NCI-H2171 treated with DMSO at 0.1 percent for 48 hours (cell line): ENCODE measurements at places on chromosomes 3 and 15.

- DNase-seq = no peak
These were observed 34.3 kb downstream of the U2SURP start for GRCh38 chr3:143035466-143036211.

DNA sequence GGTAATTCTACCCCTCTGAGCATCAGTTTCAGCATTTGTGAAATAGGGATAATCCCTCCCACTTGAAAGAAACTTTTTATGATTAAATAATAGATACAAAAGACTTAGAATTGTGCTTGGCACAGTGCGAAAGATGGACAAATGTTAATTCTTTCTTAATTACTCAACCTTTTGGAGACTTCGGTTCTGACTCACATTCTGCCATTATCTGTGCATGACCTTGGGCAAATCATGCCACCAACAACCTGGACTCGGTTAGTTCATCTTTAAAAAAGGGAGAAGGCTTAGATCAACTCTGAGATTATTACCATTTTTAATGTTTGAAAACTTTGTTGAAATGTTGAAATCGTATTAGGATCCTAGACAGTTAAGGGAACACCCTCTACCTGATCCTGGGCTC is 40.6 kb upstream of the POLR2M start:
- DNase-seq = no peak

- DNase-seq = no peak
These were observed 31.8 kb upstream of the PROK2 start for GRCh38 chr3:71816767-71817156.

DNA sequence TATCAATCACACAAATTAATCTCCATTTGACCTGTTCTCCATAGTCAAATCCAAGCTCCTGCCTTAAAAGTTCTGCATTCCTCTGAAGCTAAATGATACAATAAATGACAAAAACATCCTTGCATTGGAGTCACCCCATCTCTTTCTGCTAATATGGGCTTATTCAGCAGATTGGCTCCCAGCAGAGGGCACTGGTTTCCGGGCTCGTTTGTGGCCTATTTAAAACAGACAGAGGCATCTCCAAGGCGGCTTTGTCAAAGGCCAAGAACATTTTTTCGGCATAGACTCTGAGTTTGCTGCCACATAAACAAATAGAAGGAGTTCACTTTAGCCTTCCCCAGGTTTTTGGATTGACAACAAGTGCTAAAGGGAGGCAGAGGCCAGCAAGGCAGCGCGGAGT is 204.4 kb upstream of the RASGRP1 start:
- DNase-seq = no peak

DNA sequence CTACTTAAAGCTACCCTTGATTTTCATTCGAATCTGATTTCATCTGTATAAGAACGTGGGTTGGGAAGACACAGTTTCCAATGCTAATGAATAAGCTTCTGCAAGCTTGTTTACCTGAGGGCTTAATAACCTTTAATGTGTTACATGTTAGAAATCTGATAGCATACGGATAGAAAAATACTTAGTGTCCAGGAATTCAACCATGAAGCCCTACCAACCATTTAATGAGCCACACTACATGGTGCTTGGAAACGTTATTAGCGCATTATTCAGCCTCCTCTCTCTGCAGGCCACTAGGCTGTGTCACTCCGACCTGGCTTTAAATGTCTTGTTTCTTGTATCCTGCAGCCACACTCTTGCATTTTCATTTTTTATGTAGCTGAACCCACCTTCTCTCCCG is 1.6 kb downstream of the FAM81A start:
- DNase-seq = no peak

DNA sequence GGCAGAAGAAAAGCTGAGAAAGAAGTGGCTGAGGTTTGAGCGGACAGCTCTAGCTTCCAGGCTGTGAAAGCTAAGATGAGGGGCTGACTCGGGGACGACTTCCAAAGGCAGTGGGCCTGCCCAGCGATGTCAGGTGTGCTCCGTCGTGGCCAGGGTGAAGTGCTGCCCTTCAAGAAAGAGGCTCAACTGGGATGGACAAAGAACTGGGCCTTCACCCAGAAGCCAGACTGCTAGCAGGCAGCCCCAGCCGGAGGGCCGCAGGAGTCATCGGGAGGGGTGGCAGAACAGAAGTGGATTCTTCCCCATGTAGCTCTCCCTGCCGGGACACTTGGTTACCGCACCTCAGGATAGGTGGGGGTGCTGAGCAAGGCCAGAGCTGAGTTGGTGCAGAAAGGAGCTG is 13.1 kb upstream of the SEC13 start:
- DNase-seq = no peak
